ENCODE measurements at places on chromosomes 11 and 22. TPM values are rescaled to one million over a fixed set of nuclear protein-coding genes. Genes with fewer than 3 reads are reported as not detected.

The LIF gene
- total RNA-seq: 13.7 TPM

The EHF gene
- total RNA-seq: not detected

The LGR4 gene
- total RNA-seq: 61.9 TPM

The MCAM gene
- total RNA-seq: 74.9 TPM

The MEI1 gene
- total RNA-seq: not detected

The HBD gene
- not detected for total RNA-seq

The TRIM29 gene
- total RNA-seq: not detected

The CNIH2 gene
- total RNA-seq: 5.0 TPM

The TRIM5 gene
- 41.7 TPM for total RNA-seq

The RASL10A gene
- not detected for total RNA-seq

The GUCY1A2 gene
- 0.78 TPM for total RNA-seq

The KCNJ11 gene
- not detected for total RNA-seq

The GTF2H1 gene
- total RNA-seq: 91.1 TPM

The RAB39A gene
- total RNA-seq: not detected

The MS4A12 gene
- not detected for total RNA-seq

The JAM3 gene
- total RNA-seq: 170 TPM

The SLC6A5 gene
- not detected for total RNA-seq

The AQP11 gene
- 0.76 TPM for total RNA-seq

The USP2 gene
- 0.24 TPM for total RNA-seq

The ANO1 gene
- total RNA-seq: not detected

The TNNI2 gene
- 1.0 TPM for total RNA-seq

The KCNE3 gene
- not detected for total RNA-seq

The TMPRSS13 gene
- not detected for total RNA-seq

The CD3G gene
- total RNA-seq: not detected

The CEP126 gene
- 8.9 TPM for total RNA-seq
